Endodermal cell (in vitro differentiated cells): ENCODE measurements at places on chromosomes 13 and 19. TPM values are rescaled to one million over a fixed set of nuclear protein-coding genes. Genes with fewer than 3 reads are reported as not detected.

- H3K36me3 ChIP-seq = no peaks in the 10 kb centered on the region
- H3K4me1 ChIP-seq = no peaks in the 10 kb centered on the region
- no peak overlapping the region for H3K27ac ChIP-seq
These were observed 375.1 kb downstream of the KLF5 start for GRCh38 chr13:73433890-73434289.

DNA sequence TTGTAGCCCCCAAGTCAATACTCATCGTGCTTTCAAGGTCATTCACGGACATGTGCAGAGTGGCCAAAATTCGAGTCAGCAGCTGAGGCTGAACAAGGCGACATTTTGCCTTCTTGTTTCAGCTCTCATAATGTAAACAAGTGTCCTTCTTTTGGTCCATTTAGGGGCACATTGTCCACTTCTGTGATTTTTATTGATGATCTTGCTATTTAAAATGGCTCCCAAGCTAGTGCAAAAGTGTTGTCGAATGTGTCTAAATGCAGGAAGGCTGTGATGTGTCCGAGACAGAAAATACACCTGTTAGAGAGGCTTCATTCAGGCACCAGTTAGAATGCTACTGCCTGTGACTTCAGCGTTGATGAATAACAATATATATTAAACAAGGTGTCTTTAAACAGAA lies 405.9 kb downstream of the IRS2 start:
- H3K4me3 ChIP-seq = no peak overlapping the region
- H3K27me3 ChIP-seq = no peaks in the 10 kb centered on the region
- H3K4me1 ChIP-seq = peaks cover 5% of the 10 kb centered on the region

DNA sequence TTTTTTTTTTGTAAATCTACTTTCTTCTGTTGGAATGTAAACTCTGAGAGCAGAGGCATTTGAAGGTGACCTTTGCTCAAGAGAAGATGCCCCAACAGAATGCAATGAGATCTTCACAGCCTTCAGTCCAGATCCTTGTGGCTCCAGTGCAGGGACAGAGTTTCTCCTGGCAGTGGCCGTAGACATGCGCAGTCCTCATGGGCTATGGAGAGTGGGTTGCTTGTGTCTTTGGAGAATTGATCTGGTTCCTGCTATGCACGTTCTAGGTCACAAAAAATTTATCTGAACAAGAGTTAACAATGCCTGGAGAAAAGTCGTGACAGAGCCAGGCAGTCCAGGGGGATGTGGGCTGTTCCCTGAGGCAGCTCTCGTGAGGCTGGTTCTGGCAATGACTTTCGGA lies 30.1 kb downstream of the TMEM255B start:
- no peak overlapping the region for H3K4me3 ChIP-seq
- no peaks in the 10 kb centered on the region for H3K36me3 ChIP-seq
- no peaks in the 10 kb centered on the region for H3K4me1 ChIP-seq
- DNase-seq = peak; percentile 10

DNA sequence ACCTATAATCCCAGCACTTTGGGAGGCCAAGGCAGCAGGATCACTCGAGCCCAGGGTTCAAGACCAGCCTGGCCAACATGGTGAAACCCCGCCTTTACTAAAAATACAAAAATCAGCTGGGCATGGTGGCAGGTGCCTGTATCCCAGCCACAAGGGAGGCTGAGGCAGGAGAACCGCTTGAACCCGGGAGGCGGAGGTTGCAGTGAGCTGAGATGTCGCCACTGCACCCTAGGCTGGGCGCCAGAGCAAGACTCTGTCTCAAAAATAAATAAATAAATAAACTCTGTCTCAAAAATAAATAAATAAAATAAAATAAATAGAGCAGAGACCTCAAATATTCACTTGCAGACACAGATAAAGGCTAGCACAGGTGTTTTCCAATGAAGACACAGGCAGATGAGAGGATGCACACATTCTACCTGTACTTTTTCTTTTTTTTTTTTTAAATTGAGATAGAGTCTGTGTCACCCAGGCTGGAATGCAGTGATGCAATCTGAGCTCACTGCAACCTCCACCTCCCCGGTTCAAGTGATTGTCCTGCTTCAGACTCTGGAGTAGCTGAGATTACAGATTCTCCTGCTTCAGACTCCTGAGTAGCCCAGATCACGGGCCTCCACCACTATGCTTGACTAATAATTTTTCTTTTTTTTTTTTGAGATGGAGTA lies 2.7 kb upstream of the RPS16 start:
- DNase-seq = no peak
- H3K4me1 ChIP-seq = no peaks in the 10 kb centered on the region
- no peak overlapping the region for H3K27ac ChIP-seq
- H3K36me3 ChIP-seq = peaks cover 15% of the 10 kb centered on the region
- H3K27me3 ChIP-seq = no peaks in the 10 kb centered on the region

GRCh38 chr13:56393549-56393948 lies 747.2 kb upstream of the PRR20A start:
- no peak for DNase-seq
- no peak overlapping the region for H3K4me3 ChIP-seq
- no peak overlapping the region for H3K27ac ChIP-seq
- no peaks in the 10 kb centered on the region for H3K27me3 ChIP-seq
- no peaks in the 10 kb centered on the region for H3K36me3 ChIP-seq
- H3K4me1 ChIP-seq = no peaks in the 10 kb centered on the region

DNA sequence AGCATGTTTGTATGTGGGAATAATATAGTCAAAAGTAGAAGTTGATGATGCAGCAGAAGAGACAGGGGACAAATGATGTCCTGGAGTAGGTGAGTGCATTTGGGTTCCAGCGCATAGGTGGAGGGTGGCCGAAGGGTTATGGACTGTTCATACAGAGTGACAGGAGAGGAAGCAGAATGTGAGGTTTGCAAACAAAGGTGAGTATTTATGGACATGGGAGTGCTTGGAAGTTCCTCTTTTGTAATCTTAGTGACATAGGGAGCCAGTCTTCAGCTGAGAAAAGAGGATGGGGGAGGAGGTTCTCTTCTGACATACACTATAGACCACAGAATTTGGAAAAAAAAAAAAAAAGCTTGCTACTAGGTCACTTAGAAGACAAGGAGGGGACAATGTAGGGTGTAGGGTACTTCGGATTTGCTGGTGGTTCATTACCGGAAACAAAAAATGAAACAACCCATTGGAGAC lies 331.6 kb downstream of the DLEU7 start:
- H3K36me3 ChIP-seq = no peaks in the 10 kb centered on the region
- H3K27me3 ChIP-seq = no peaks in the 10 kb centered on the region
- no peak overlapping the region for H3K27ac ChIP-seq
- no peak for DNase-seq
- H3K4me1 ChIP-seq = no peaks in the 10 kb centered on the region

DNA sequence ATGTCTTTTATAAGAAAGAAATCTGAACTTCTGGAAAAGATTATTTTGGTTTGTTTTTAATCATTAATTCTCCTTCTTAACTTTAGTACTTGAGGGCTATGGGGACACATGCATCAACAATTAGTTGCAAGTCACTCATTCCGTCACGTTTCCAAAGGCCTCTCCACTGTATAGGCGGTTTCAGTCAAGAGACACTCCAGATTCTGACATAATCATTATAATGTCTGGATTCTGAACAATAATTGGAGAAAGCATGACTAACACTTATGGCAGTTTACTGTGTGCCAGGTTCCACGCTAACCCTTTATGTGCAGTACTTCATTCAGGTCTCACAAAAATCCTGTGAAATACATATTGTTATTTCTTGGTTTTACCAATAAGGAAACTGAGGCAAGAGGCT lies 71.9 kb downstream of the TNFRSF19 start:
- no peaks in the 10 kb centered on the region for H3K36me3 ChIP-seq
- DNase-seq = no peak
- H3K27me3 ChIP-seq = no peaks in the 10 kb centered on the region
- H3K27ac ChIP-seq = no peak overlapping the region
- no peaks in the 10 kb centered on the region for H3K4me1 ChIP-seq
- H3K4me3 ChIP-seq = no peak overlapping the region

DNA sequence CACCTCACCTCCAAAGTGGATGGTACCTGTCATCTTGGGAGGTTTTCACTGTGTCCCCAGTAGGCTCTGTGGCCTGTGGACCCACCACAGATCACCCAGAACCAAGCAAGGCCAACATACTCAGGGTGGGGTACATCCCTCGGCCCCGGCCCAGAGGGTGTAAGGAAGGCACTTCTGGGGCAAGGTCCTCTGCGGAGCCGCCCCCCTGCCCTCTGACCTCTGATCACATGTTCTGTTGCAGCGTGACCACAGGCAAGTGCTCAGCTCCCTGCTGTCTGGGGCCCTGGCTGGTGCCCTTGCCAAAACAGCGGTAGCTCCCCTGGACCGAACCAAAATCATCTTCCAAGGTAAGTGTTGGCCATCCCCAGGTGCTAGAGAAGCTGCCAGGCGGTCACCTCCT lies 36.7 kb downstream of the TMEM161A start:
- H3K27me3 ChIP-seq = no peaks in the 10 kb centered on the region
- H3K27ac ChIP-seq = no peak overlapping the region
- DNase-seq = no peak
- no peaks in the 10 kb centered on the region for H3K36me3 ChIP-seq

DNA sequence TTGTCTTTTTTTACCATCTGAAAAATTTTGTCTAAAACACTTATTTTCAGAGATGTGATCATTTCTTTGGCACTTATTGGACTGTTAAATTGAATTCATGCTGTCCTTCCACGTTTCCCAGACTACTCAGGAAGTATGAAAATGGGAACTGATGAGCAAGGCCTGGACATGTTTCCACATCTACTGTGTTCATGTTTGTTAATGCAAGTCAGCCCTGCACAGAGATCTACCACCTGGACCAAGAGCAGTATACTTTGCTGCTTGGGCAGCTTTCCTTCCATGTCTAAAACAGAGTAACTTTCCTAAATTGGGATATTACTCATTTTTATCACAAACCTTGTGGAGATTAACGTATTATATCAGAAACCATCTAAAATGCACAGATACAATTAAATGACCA lies 687.4 kb downstream of the DIAPH3 start:
- H3K27ac ChIP-seq = no peak overlapping the region
- no peak for DNase-seq

DNA sequence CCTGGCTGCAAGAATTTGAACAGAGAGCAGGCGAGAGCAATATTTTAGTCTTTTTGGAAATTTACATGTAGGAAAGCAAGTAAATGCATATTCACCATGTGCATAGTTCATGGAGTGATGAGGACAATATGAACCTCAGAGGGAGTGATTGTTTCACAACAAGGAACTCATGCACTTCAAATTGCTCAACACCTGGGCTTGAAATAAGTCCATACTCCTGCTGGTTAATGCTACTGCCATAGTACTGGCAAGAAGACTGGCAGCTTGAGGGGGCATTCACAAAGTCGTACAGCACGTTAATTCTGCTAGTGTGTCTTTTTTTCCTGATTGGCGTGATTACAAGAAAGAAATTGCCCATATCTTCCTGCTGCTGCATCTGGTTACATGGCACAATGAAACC lies 267.6 kb downstream of the PCDH17 start:
- DNase-seq = no peak
- no peak overlapping the region for H3K27ac ChIP-seq
- H3K4me1 ChIP-seq = no peaks in the 10 kb centered on the region
- H3K4me3 ChIP-seq = no peak overlapping the region
- H3K27me3 ChIP-seq = no peaks in the 10 kb centered on the region

- H3K4me3 ChIP-seq = no peak overlapping the region
- no peaks in the 10 kb centered on the region for H3K4me1 ChIP-seq
- H3K36me3 ChIP-seq = peaks cover 15% of the 10 kb centered on the region
- no peak overlapping the region for H3K27ac ChIP-seq
These were observed 37.4 kb downstream of the COG6 start for GRCh38 chr13:39692660-39693438.

- H3K27me3 ChIP-seq = no peaks in the 10 kb centered on the region
- no peak overlapping the region for H3K27ac ChIP-seq
- H3K4me3 ChIP-seq = no peak overlapping the region
- DNase-seq = no peak
- H3K36me3 ChIP-seq = peaks cover 9% of the 10 kb centered on the region
These were observed 38.3 kb downstream of the RAB20 start for GRCh38 chr13:110523180-110523579.

DNA sequence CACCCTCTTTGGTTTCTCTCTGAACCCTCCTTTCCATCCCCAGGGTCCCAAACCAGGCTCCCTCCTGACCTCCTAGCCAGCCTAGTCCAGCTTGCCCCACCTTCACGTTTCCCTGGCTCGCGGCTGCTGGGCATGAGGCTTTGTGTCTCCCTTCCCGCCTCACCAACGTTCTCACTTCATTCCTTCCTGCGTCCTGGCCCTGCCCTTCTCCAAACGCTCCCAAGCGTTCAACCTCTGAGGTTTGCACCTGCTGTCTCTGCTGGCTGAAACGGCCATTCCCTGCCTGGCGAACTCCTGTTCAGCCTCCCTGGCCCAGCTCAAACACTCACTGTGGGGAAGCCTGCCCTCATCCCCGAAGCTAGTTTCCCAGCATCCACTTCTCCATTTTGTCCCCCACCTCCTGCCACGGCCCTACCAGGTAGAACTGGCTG lies 12.4 kb downstream of the EPS8L1 start:
- H3K27me3 ChIP-seq = peaks cover 24% of the 10 kb centered on the region
- H3K4me1 ChIP-seq = no peaks in the 10 kb centered on the region
- H3K27ac ChIP-seq = no peak overlapping the region
- DNase-seq = peak; percentile 60
- peak overlapping the region; percentile 78 for H3K4me3 ChIP-seq

- no peaks in the 10 kb centered on the region for H3K4me1 ChIP-seq
- H3K4me3 ChIP-seq = no peak overlapping the region
- no peak overlapping the region for H3K27ac ChIP-seq
- peaks cover 19% of the 10 kb centered on the region for H3K36me3 ChIP-seq
- no peaks in the 10 kb centered on the region for H3K27me3 ChIP-seq
- no peak for DNase-seq
These were observed 44.7 kb downstream of the DHRS12 start for GRCh38 chr13:51759240-51759639.

- H3K4me3 ChIP-seq = peak overlapping the region; percentile 83
- no peak overlapping the region for H3K27ac ChIP-seq
- no peaks in the 10 kb centered on the region for H3K4me1 ChIP-seq
- DNase-seq = peak; percentile 94
These were observed 1.9 kb upstream of the LMTK3 start for GRCh38 chr19:48513289-48514122.

- peaks cover 4% of the 10 kb centered on the region for H3K27me3 ChIP-seq
- no peaks in the 10 kb centered on the region for H3K4me1 ChIP-seq
- no peak overlapping the region for H3K4me3 ChIP-seq
- no peak overlapping the region for H3K27ac ChIP-seq
- DNase-seq = no peak
These were observed 13.8 kb downstream of the COL5A3 start for GRCh38 chr19:9996541-9996940.

- H3K4me1 ChIP-seq = no peaks in the 10 kb centered on the region
- no peak overlapping the region for H3K27ac ChIP-seq
- no peak overlapping the region for H3K4me3 ChIP-seq
- H3K36me3 ChIP-seq = no peaks in the 10 kb centered on the region
- no peaks in the 10 kb centered on the region for H3K27me3 ChIP-seq
These were observed 262.5 kb downstream of the SLITRK6 start for GRCh38 chr13:85536706-85537105.

- H3K4me3 ChIP-seq = peak overlapping the region; percentile 70
- DNase-seq = peak; percentile 75
- H3K27me3 ChIP-seq = no peaks in the 10 kb centered on the region
- peaks cover 6% of the 10 kb centered on the region for H3K4me1 ChIP-seq
- peak overlapping the region; percentile 73 for H3K27ac ChIP-seq
- peaks cover 17% of the 10 kb centered on the region for H3K36me3 ChIP-seq
These were observed 4.7 kb downstream of the CCDC8 start for GRCh38 chr19:46408664-46409039.

The PDX1 gene
- not detected in 3 replicates for total RNA-seq

The STRN4 gene
- 123 to 155 TPM (median 147 TPM) in 3 replicates for total RNA-seq

The ZNF723 gene
- total RNA-seq = not detected in 3 replicates

The SLC15A1 gene
- total RNA-seq = 0.59 and 0.81 TPM in 2 replicates

The IGFL3 gene
- 0.38 and 0.88 TPM in 2 replicates for total RNA-seq

The URAD gene
- not detected in 2 replicates for total RNA-seq
